Activated T-helper 17 cell treated with anti-CD3 and anti-CD28 coated beads, Interleukin-2, amount 50 U/mL, for 72 hours (primary cell): ENCODE measurements at places on chromosomes 13 and 19.

- no peaks in the 10 kb centered on the region for H3K36me3 ChIP-seq
- H3K27ac ChIP-seq, result no peak overlapping the region
- peak; percentile 84 for ATAC-seq
- H3K4me3 ChIP-seq, result no peak overlapping the region
- no peaks in the 10 kb centered on the region for H3K4me1 ChIP-seq
- no peaks in the 10 kb centered on the region for H3K27me3 ChIP-seq
Observed at GRCh38 chr13:94210816-94211215, 268.7 kb downstream of the DCT start.

DNA sequence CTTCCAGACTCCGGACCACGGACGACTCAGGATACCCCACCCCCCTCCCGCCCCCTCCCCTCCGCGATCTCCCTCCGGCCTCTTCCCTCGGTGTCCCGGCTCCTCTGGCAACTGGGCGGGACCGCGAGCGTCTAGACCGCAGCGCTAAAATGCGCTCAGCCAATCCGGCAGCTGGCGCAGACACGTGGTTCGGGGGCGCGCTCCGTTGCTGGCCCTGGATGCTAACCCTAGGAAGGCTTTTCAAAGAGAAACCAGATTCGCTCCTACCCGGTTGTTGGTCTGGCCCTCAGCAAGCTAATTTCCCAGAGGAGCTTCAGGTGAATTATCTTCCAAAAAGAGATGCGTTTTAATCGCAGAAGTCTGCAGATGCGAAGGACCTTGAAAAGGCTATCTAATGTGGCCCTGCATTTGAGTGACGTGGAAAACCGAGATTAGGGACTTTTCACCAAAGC lies at the start of gene DZIP1:
Gene DZIP1 (minus strand): TSS at position 106 of the 452 bp plus-strand sequence. CDS start 2,677 bp downstream, outside the sequence.
- H3K27ac ChIP-seq, result no peak within 1 kb of the TSS
- peak within 1 kb of the TSS; percentile 62 for H3K4me3 ChIP-seq
- H3K4me1 ChIP-seq, result no peaks in the 10 kb centered on the region
- H3K36me3 ChIP-seq, result no peaks in the 10 kb centered on the region

DNA sequence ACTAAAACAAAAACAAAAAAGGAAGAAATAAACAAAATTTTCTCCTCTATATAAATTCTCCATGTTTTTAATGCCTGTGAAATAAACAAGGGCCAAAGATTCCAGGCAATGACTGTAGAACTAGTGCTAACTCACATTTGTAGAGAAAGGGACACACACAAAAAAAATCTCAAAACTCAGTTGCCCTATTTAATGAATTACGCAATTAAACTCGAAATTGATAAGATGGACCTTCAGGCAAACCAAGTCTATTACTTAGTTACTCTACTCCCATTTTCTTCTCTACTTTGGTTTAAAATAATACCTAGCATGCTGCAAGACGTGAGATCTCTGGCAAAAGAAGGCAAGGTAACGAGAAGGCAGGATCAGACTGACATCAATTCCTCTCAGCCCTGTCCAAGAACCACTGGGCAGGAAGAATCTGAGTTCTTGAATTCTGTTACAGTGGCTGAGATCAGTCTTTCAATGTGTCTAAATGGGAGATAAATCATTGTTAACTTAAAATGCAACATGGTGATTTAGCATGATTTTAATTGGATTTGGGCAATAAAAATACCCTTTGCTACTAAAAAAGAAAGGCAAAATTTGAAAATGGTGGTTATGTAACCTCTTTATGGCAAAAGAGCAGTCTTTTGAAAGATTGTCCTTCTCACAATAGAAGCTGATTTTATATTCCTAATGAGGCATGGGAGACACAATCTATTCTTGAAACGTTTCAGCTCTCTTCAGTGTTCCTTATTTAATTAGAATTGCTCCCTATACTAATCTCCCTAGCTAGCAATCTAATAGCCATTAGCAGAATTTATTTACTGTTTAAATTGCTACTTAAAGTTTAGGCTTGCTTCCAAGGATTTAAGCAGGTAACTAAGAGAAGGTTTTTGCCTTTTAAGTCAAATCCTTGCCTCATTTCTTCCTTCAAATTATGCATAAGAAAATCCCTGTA lies 25.9 kb downstream of the SPRY2 start:
- H3K36me3 ChIP-seq, result no peaks in the 10 kb centered on the region
- H3K4me1 ChIP-seq, result no peaks in the 10 kb centered on the region
- no peaks in the 10 kb centered on the region for H3K27me3 ChIP-seq
- H3K4me3 ChIP-seq, result no peak overlapping the region

- ATAC-seq, result no peak
- H3K4me3 ChIP-seq, result no peak overlapping the region
- no peaks in the 10 kb centered on the region for H3K36me3 ChIP-seq
- H3K4me1 ChIP-seq, result peaks cover 12% of the 10 kb centered on the region
- H3K27me3 ChIP-seq, result no peaks in the 10 kb centered on the region
Observed at GRCh38 chr19:45256836-45257235, 5.8 kb downstream of the MARK4 start.

GRCh38 chr13:85186356-85187045 lies 612.7 kb downstream of the SLITRK6 start:
- H3K4me1 ChIP-seq, result no peaks in the 10 kb centered on the region
- ATAC-seq, result no peak
- no peak overlapping the region for H3K27ac ChIP-seq
- H3K36me3 ChIP-seq, result no peaks in the 10 kb centered on the region

DNA sequence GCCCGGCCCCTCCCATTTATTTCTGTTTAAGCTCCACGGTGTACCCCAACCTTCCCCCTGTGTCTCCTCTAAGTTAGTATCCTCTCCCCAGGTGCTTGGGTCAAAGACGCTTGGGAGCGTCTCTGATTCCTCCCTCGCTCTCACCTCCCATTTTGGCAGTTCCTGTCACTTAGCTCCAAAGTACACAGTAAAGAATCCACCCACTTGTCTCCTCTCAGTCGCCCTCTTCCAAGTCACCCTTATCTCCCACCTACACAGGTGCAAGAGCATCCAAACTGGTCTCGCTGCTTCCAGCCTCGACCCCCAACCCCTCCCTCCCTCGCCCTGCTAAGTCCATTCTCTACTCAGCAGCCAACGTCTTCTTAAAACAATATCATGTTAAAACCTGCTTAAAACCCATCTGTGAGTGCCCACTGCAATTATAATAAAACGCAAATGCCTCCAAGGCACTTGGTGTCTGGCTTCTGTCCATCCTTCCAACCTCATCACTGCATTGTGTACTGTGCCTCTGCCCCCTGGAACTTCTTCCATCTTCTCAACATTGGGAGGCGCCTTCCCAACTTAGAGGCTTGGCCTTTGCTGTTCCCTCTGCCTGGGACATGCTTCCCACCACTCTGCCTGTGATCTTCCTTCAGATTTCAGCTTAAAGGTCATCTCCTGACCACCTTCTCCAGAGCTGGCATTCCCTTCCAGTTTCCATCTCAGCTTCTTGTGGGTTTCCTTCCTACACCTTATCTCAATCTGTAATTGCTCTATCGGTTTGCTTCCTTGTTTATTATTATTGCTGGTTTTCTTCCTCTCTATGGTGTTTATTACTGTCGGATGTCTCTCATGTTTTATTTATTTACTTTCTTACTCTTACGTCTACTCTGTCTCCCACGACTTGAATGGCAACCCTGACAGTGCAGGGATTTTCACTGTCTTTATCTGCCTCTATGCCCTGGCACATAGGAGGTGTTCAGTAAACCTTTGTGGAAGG lies 9.5 kb upstream of the KLK14 start:
- H3K4me3 ChIP-seq, result no peak overlapping the region
- no peak for ATAC-seq
- no peak overlapping the region for H3K27ac ChIP-seq

- ATAC-seq, result no peak
- H3K27me3 ChIP-seq, result no peaks in the 10 kb centered on the region
- no peaks in the 10 kb centered on the region for H3K36me3 ChIP-seq
- H3K4me3 ChIP-seq, result peak overlapping the region; percentile 36
Observed at GRCh38 chr13:20126541-20127261, 34.2 kb downstream of the GJA3 start.

DNA sequence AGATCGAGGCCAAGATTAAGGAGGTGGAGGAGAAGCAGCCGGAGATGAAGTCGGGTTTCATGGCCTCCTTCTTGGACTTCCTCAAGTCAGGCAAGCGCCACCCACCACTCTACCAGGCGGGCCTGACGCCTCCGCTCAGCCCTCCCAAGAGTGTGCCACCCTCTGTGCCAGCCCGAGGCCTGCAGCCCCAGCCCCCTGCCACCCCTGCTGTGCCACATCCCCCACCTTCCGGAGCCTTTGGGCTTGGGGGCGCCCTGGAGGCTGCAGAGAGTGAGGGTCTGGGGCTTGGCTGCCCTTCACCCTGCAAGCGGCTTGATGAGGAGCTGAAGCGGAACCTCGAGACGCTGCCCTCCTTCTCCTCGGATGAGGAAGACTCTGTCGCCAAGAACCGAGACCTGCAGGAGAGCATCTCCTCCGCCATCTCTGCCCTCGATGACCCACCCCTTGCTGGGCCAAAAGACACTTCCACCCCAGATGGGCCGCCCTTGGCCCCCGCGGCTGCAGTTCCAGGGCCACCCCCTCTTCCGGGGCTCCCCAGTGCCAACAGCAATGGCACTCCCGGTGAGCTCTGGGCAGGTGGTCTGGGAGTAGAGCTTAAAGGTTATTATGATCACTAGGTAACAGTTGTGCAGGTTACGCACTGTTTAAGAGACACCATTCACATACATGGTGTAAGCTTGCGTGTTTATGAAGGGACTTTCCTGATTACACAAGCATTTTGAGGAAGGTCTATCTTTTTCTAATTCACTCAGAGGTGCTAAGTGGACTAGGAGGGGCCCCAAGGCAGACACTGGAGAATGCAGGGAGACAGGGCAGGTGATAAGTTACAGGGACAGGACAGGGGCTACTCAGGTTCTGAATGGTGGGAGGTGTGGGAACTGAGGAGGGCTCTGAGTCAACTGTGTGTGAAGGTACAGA lies 8.7 kb downstream of the PRR12 start:
- H3K36me3 ChIP-seq, result peaks cover 51% of the 10 kb centered on the region
- ATAC-seq, result no peak
- H3K4me1 ChIP-seq, result peaks cover 5% of the 10 kb centered on the region
- no peak overlapping the region for H3K4me3 ChIP-seq
- peak overlapping the region; percentile 84 for H3K27ac ChIP-seq
- no peaks in the 10 kb centered on the region for H3K27me3 ChIP-seq

DNA sequence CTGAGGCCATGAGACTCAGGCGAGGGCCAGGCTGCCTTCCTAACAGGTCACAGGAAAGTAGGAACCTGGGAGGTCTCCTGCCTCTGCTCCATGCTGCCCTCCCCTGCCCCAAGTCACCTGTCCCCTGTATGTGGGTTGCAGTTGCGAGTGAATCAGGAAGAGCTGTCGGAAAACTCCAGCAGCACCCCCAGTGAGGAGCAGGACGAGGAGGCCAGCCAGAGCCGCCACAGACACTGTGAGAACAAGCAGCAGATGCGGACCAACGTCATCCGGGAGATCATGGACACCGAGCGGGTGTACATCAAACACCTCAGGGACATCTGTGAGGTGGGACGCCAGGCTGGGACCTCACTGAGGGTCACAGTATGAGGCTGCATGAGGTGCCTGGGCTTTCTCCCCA lies 22.8 kb upstream of the C1QTNF9 start:
- no peaks in the 10 kb centered on the region for H3K4me1 ChIP-seq
- no peak for ATAC-seq
- no peak overlapping the region for H3K4me3 ChIP-seq
- H3K36me3 ChIP-seq, result peaks cover 99% of the 10 kb centered on the region
- no peak overlapping the region for H3K27ac ChIP-seq
- no peaks in the 10 kb centered on the region for H3K27me3 ChIP-seq

DNA sequence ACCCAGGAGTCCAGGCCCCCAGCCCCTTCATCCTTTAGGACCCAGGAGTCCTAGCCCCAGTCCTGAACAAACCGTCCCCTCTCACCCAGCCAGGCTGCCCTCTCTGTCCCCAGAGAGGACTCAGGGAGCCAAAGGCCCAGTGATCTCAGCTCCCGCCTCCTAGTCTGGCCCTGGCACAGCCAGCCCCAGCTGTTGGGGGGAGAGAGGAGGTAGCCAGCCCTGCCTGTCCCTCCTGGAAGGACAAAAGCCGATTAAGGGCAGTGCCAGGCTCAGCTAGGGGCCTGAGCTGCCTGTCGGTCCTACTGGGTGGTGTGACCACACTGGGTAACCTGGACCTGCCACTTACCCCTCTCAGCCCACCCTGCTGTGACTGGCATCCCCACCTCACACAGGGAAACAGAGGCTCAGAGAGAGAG lies 14.5 kb downstream of the LIPE start:
- no peaks in the 10 kb centered on the region for H3K4me1 ChIP-seq
- peaks cover 34% of the 10 kb centered on the region for H3K36me3 ChIP-seq
- no peaks in the 10 kb centered on the region for H3K27me3 ChIP-seq
- no peak overlapping the region for H3K4me3 ChIP-seq

- peaks cover 40% of the 10 kb centered on the region for H3K36me3 ChIP-seq
- ATAC-seq, result no peak
- H3K27me3 ChIP-seq, result no peaks in the 10 kb centered on the region
- peak overlapping the region; percentile 91 for H3K27ac ChIP-seq
- H3K4me3 ChIP-seq, result peak overlapping the region; percentile 93
Observed at GRCh38 chr13:24250376-24251057, 58.9 kb upstream of the C1QTNF9 start.

GRCh38 chr19:13860679-13861391 lies 16.1 kb upstream of the NANOS3 start:
- H3K27ac ChIP-seq, result peak overlapping the region; percentile 99
- peaks cover 13% of the 10 kb centered on the region for H3K36me3 ChIP-seq
- H3K4me3 ChIP-seq, result peak overlapping the region; percentile 98
- peaks cover 9% of the 10 kb centered on the region for H3K27me3 ChIP-seq

- H3K27ac ChIP-seq, result no peak overlapping the region
- peak overlapping the region; percentile 47 for H3K4me3 ChIP-seq
- peak; percentile 20 for ATAC-seq
- peaks cover 36% of the 10 kb centered on the region for H3K36me3 ChIP-seq
Observed at GRCh38 chr19:1248786-1249297, 459 bp downstream of the MIDN start.

DNA sequence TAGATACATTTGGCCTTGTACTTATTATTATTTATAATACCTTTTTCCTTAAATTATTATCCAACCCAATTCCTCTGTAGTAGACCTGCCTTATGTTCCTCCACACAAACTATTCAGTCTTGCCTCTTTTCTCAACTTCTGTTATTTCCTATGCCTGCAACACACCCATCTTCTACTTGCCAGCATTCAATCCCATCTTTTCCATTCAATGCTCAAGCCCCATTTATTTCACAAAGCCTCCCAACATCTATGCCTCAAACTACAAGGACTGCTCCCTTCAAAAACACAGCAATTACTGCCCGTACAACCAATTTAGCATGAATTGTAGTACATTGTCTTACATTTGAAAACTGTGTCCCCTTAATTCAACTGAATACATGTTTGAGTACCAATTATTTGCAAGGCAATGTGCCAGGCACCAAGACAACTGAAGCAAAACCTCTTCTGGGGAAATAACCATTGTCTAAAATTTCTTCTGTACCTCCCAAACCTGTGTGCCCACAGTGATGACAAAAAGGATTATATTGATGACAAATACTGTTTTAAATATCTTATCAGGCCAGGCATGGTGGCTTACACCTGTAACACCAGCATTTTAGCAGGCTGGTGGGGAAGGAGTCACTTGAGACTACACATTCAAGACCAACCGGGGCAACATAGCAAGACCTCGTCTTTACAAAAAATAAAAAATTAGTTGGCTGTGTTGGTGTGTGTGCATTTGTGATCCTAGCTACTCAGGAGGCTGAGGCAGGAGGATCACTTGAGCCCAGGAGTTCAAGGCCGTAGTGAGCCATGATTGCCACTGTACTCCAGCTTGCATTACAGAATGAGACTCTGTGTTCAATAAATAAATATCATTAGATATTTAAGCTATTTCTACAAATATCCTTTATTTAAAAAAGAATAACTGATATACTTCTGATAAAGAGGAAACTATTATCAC lies 35.1 kb downstream of the ELF1 start:
- H3K27me3 ChIP-seq, result no peaks in the 10 kb centered on the region
- H3K4me1 ChIP-seq, result peaks cover 37% of the 10 kb centered on the region
- peak overlapping the region; percentile 98 for H3K4me3 ChIP-seq

GRCh38 chr19:41416194-41416674 lies 10.9 kb downstream of the B3GNT8 start:
- H3K27ac ChIP-seq, result no peak overlapping the region
- no peak for ATAC-seq
- no peaks in the 10 kb centered on the region for H3K27me3 ChIP-seq
- H3K36me3 ChIP-seq, result peaks cover 88% of the 10 kb centered on the region
